Activated CD8-positive, alpha-beta T cell treated with anti-CD3 and anti-CD28 coated beads for 36 hours (primary cell): ENCODE measurements at places on chromosomes 1 and 21. TPM values are rescaled to one million over a fixed set of nuclear protein-coding genes. Genes with fewer than 3 reads are reported as not detected.

TCHH gene
- total RNA-seq, result not detected

DNA sequence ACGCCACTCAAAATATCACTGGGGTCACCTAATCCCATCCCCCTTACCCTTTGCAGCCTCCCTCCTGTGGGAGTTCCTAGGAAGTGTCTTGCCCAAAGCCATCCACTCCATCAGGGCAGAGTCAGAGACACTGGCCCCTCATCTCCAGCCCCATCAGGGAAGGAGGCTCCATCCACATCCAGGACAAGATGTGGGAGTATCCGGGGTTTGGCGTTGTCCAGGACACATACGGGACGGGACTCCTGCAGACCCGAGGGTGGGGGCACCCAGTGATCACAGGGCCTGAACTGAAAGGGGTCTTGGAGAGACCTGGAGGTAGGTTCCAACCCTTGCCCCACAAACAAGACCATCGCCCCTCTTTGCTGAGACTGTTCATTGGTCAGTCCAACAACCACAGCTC, 348.2 kb downstream of the MATN1 start:
- DNase-seq, result no peak

DNA sequence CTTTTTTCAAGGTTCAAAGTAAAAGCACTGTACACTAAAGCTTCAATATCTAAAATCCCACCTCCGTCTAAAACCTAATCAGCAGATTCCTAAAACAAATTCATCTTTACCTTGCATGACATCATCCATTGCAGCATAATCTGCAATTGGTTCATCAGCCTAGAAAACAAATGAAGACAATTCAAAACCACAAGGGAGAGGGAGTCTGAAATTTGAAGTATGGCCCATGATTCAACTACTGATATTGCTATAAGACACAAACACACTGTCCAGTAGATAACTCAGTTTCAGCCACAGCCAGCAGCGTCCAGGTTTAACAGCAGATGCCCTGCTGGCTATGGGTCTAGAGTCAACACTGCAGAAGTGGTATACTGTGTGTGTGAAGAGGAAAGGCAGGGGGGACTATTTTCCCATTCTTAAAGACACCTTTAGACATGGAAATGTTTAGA, 17.9 kb upstream of the RAP1GAP start:
- DNase-seq, result no peak

IFNLR1 gene
- 6.4 TPM for total RNA-seq

- peak; percentile 79 for DNase-seq
Observed at GRCh38 chr1:93692983-93693591, 11.4 kb upstream of the BCAR3 start.

- no peak for DNase-seq
Observed at GRCh38 chr1:65150583-65151263, 2.7 kb downstream of the AK4 start.

GRCh38 chr1:65309304-65310077, at the start of gene DNAJC6:
DNAJC6 (plus strand) TSS chr1:65309543; CDS start chr1:65309746, 203 bp downstream.
- peak; percentile 67 for DNase-seq

ZNF593OS gene
- not detected for total RNA-seq

DNA sequence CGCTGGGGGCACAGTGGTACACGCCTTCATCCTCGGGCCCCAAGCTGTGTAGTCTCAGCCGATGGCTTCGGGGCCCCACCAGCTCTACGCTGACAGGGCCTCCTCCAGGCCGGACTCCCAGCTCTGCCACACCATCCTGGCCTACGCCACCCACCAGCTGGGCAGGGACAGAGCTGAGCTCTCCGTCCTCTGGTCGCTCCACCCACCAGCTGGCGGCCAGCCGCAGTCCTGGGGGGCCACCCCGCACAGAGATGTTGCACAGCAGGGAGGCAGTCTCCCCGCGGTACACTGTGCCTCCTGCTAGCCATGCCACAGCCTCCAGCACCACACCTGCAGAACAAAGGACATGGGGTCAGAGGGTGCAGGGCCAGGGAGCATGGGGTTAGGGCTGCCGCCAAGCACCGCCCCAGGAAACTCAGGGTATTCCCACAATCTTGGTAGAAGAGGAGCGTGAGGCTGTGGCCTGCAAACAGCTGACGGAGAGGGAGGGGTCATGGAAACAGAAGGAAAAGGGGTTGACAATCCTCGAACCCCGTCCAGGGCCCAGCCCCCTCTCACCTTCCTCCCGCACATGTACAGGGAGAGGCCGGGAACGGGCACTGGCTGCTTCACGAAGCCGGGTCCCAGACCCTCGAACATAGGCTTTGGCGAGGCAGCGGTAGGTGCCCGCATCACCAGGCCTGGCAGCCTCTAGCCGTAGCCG, 5.9 kb downstream of the IGSF8 start:
- no peak for DNase-seq

GBP7 gene
- 0.11 TPM for total RNA-seq

PTPRU gene
- 0.74 TPM for total RNA-seq

S100A7 gene
- total RNA-seq, result not detected

RHBG gene
- total RNA-seq, result not detected

- DNase-seq, result no peak
Observed at GRCh38 chr1:229478852-229479251, 29.3 kb downstream of the NUP133 start.

- DNase-seq, result no peak
Observed at GRCh38 chr1:47407481-47407880, 8.6 kb upstream of the FOXE3 start.

DNA sequence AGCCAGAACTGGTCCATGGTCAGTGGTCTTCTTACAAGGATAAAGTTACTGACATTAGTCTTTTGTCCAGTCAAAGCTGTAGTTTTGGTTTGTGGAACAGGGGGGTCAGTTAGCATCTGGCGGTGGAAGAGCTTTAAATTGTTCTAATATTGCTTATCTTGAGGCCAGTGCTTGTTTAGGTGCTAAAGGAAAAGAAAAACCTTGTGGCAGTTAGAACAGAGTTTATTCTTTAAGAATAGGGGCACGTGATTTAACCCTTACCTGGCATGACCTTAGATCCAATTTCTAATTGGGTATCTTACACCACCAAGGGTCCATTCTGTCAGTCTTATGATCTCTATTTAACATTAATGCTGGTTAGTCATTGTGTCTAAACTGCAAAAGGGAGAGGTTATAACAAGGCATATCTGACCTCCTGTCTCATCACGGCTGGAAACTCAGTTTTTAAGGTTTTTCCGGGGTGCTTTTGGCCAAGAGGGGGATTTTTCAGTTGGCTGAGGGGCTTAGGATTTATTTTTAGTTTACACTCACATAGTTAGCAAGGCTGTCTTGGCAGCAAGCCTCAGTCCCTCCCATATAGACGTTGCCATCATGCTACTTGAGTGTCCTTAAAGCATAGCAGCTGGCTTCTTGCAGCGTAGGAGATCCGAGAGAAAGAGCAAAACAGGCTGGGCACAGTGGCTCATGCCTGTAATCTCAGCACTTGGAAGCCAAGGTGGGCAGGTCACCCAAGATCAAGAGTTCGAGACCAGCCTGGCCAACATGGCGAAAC, 60.1 kb upstream of the FAM89A start:
- DNase-seq, result no peak

GRCh38 chr1:182389619-182390047, 2.0 kb downstream of the GLUL start:
- peak; percentile 5 for DNase-seq

DNA sequence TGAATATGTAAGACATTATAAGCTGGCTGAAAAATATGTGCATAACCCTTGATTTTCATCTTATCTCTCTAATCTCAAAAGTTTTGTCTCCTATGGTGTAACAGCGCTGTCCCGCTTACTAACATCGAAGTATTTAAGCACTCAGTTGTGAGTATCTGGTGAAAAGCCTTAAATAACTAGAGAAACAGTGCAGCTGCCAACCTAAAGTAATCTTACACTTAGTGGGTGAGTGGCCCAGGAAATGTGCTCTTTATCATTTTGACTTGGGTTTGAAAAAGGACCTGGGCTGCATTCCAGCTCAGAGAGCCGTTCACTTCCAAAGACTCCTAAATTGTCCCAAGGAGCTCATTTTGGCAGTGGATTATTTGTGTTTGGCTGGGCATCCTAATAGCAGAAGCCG, 225.9 kb downstream of the SPATA17 start:
- DNase-seq, result no peak

DNA sequence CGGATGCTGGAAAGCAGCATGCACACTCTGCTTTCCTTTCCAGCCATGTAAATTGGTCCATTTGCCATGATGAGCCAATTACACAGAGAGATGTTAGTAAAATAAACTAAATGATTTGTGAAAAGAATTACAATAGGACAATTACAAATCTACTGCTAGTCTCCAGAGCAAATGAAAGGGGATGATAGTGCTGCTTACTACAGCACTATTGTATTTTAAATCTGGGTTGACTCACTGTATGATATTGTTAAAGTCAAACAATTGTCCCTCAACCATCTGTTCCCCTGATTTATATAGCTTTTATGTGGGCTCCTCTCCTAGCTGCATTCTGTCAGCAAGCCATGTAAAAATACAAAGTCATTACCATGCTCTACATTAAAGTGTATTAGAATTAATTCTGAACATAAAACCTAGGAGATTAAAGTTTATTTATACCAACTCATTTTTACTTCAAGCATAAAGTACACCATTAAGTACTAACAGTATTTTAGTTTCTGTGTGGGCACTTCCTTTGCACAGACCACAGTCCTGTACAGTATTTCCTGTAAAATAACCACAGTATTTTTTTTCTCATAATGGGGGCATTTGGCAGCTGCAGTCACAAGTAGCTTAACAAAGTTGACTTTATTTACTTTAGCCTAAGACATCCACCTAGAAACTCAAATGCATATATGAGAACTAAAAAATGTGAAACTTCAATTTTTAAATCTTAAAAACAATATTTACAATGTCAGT, 135.8 kb downstream of the VAV3 start:
- peak; percentile 14 for DNase-seq

DNA sequence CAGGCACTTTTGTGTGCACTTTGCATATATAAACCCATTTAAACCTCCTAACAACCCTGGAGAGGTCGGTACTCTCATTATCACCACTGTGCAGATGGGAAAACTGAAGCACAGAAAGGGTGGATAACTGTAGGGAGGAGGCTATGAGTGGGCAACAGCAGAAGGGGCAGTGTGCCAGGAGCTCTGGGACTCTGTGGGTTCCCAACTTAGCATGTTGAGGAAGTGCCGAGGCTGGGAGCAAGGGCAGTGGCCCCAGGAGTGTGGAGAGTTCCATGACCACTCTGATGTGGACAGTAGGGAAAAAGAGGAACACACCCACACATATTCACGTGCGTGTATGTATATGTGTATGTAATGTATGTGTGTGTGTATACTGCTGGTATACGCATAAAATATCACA, 25.7 kb upstream of the KCNC4 start:
- DNase-seq, result no peak

DNA sequence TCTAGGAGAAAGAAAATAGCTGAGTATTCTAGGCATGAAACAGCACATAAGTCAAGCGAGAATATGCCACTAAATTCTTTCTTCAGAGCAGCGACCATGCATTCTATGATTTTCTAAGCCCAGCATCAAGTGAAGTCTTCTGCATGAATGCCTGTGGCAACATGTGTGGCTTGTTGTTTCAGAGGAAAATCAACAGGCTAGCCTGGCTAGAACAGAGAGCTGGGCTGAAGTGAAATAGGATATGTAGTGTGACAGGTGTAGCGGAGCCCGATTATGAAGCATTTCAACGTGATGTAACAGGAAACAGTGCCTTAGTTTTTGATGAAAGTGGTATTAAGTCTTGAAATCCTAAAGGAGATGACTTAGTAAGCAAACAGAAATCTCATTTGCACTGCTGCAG, 7.0 kb downstream of the CSDE1 start:
- no peak for DNase-seq

VAV3 gene
- total RNA-seq, result 6.2 TPM

GRCh38 chr21:43637530-43638158, 21.6 kb downstream of the HSF2BP start:
- no peak for DNase-seq

MRPS21 gene
- 81.9 TPM for total RNA-seq

DNA sequence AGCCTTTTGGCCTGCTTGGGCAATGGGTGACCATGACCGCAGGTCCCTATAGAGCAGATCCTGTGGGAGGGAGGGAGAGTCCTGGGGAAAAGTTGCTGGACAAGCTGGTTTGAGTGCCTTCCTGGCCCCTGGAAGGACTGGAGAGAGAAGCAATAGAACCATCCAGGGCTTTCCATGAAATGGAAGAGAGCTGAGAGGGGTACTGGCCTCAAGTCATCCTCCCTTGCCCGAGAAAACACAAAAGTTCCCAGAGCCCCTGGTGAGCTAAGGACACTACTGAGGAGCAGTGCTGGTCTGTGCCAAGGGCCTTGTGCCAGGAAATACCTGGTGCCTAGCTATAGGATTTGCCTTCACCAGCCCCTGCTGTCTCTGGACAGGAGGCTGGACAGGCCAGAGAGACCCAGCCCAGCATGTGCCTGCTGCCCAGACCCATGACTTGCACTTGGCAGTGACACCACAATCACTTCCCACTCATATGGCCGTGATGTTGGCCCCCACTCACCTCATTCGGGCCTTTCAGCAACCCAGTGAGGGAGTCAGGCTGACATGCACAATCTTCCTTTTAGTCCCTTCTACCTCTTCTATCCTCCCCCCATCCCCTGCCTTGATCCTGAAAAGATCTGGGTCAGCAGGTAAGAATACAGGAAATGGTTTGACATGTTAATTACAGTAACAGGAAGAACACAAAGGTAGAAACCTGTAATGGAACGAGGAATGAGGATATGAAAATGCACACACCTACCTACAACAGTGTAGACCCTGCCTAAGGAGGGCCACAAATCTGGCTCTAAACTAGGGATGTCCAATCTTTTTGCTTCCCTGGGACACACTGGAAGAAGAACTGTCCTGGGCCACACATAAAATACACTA, 7.0 kb downstream of the SH3BP5L start:
- DNase-seq, result no peak

DNA sequence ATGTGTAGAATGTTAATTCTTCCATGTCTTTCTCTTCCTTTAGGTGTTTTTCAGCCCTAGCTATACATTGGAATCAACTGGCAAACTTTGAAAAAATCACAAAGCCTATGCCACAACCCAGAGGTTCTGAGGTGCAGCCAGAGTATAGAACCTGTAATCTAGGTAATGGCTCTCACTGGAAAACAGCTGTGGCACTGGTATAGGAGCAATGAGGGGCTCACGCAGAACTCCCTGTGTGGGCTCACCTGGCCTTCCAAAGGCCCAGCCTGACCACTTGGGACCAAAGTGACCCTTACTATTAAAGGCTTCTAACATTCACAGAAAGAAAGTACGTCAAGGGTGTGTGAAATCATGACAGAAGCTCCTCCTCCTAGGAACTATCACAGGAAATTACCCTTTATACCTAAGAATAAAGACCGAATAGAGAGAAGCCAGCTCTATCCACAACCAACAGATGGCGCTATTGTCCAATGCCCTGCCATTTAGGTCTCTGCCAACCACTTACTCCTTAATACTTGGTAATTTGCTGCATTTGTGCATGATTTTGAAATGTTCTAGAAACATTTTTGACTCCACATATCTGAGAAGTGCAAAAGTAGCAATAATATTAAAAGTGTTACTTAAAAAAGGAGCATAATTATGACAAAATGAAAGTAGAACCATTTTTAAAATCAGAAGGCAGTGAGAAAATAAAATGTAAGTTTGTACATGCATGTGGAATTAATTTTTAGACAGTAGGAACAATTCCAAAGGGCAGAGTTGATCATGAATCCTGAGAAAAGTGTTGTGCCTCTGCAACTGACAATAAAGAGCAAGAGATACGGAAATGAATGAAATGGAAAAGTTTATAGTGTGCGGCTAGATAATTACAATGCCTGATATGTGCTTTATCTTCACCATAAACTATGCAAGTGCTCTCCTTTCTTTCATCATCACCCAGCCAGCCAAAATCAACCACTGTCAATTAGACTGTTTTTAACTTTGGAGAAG, 93.1 kb upstream of the HAO2 start:
- peak; percentile 66 for DNase-seq

- DNase-seq, result no peak
Observed at GRCh38 chr1:26706315-26706714, 10.5 kb downstream of the ARID1A start.
